ENCODE measurements at places on chromosomes 1 and 21. TPM values are rescaled to one million over a fixed set of nuclear protein-coding genes. Genes with fewer than 3 reads are reported as not detected.

C1orf53 gene
- 14.1 TPM for total RNA-seq

PAPPA2 gene
- 7.9 TPM for total RNA-seq

RAB25 gene
- not detected for total RNA-seq

PTBP2 gene
- 4.3 TPM for total RNA-seq

STUM gene
- 0.35 TPM for total RNA-seq

FCAMR gene
- not detected for total RNA-seq

CLCA4 gene
- not detected for total RNA-seq

ADAMTS4 gene
- 1.8 TPM for total RNA-seq

LCE1C gene
- not detected for total RNA-seq

ELAVL4 gene
- not detected for total RNA-seq

TCHH gene
- total RNA-seq, result not detected

OR14K1 gene
- total RNA-seq, result not detected

ASPM gene
- total RNA-seq, result 2.9 TPM

LCE1A gene
- not detected for total RNA-seq

FAM72C gene
- total RNA-seq, result 0.09 TPM

DIP2A gene
- total RNA-seq, result 15.3 TPM

MLLT11 gene
- total RNA-seq, result 2.6 TPM

LPAR3 gene
- 0.58 TPM for total RNA-seq

ZNF678 gene
- 2.1 TPM for total RNA-seq

NUCKS1 gene
- 63.2 TPM for total RNA-seq

BEND5 gene
- total RNA-seq, result 6.9 TPM

GCSAML gene
- total RNA-seq, result not detected

HAO2 gene
- total RNA-seq, result not detected

CELA3B gene
- total RNA-seq, result not detected

IQCC gene
- 0.94 TPM for total RNA-seq

LAPTM5 gene
- total RNA-seq, result 0.35 TPM

UBE2U gene
- not detected for total RNA-seq

KCTD3 gene
- 40.3 TPM for total RNA-seq

PDPN gene
- total RNA-seq, result 32.9 TPM

NUP210L gene
- not detected for total RNA-seq

TMEM269 gene
- total RNA-seq, result under 0.01 TPM

TMEM125 gene
- total RNA-seq, result not detected

CADM3 gene
- total RNA-seq, result 30.1 TPM

LCE2A gene
- total RNA-seq, result not detected

RGS8 gene
- total RNA-seq, result not detected

MAGI3 gene
- 7.1 TPM for total RNA-seq

CFHR1 gene
- not detected for total RNA-seq

GSTM4 gene
- 4.3 TPM for total RNA-seq

HSD3B2 gene
- total RNA-seq, result not detected

GJB4 gene
- total RNA-seq, result not detected

Data from pericardium fibroblast (primary cell).